Panc1 (cell line): ENCODE measurements at places on chromosomes 3 and 15. TPM values are rescaled to one million over a fixed set of nuclear protein-coding genes. Genes with fewer than 3 reads are reported as not detected.

The CTNNB1 gene
- 186 TPM for total RNA-seq

The FANCD2OS gene
- not detected for total RNA-seq

The HES1 gene
- total RNA-seq: 28.5 TPM

The HDC gene
- total RNA-seq: not detected

The SAMD7 gene
- total RNA-seq: not detected

The BFSP2 gene
- total RNA-seq: 0.67 TPM

The SORD gene
- total RNA-seq: 34.0 TPM

The EBLN2 gene
- total RNA-seq: 1.9 TPM

The C3orf22 gene
- total RNA-seq: not detected

The IQCF5 gene
- total RNA-seq: not detected

The HCN4 gene
- 0.15 TPM for total RNA-seq

The TRH gene
- total RNA-seq: not detected

The CD86 gene
- not detected for total RNA-seq

The ARL14 gene
- total RNA-seq: 2.5 TPM

The IMPDH2 gene
- 149 TPM for total RNA-seq

The FBXW12 gene
- total RNA-seq: not detected

The HTR3E gene
- total RNA-seq: not detected

The EPB42 gene
- 0.10 TPM for total RNA-seq

The CATSPER2 gene
- total RNA-seq: 3.5 TPM

The DNAJC13 gene
- 54.2 TPM for total RNA-seq

The TM4SF1 gene
- 1,063 TPM for total RNA-seq

The KY gene
- not detected for total RNA-seq

The GAP43 gene
- not detected for total RNA-seq

The FAM107A gene
- total RNA-seq: 0.08 TPM

The RTP3 gene
- not detected for total RNA-seq

The THSD4 gene
- total RNA-seq: 65.4 TPM

The LRRC49 gene
- total RNA-seq: 8.3 TPM

The ACTC1 gene
- total RNA-seq: not detected

The SLCO2A1 gene
- total RNA-seq: 0.62 TPM

The GATM gene
- 7.6 TPM for total RNA-seq

The PP2D1 gene
- total RNA-seq: not detected

The DPPA4 gene
- 0.26 TPM for total RNA-seq

The ZNF609 gene
- total RNA-seq: 47.2 TPM
